ENCODE measurements at places on chromosomes 4 and X.

DNA sequence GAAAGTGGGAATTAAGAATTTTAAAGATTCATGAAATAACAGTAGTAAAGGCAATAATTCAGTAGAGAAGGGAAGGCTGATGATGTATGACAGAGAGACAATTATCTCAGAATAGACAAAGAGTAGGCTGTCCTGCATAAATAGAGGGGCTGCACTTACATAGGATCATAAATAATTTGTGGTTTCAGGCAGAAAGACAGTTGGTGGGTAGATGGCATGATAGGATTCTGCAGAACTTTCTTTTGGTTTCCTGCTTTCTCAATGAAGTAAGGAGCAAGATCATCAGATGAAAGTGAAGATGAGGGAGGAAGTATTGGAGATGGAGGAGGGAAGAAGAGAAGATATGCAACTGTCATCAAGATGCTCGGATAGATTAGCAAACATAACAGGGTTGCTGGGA is 604.9 kb upstream of the ZFP42 start:
- no peak for DNase-seq

- DNase-seq, result no peak
Measured at GRCh38 chr4:107834241-107834794, 9.6 kb downstream of the SGMS2 start.

DNA sequence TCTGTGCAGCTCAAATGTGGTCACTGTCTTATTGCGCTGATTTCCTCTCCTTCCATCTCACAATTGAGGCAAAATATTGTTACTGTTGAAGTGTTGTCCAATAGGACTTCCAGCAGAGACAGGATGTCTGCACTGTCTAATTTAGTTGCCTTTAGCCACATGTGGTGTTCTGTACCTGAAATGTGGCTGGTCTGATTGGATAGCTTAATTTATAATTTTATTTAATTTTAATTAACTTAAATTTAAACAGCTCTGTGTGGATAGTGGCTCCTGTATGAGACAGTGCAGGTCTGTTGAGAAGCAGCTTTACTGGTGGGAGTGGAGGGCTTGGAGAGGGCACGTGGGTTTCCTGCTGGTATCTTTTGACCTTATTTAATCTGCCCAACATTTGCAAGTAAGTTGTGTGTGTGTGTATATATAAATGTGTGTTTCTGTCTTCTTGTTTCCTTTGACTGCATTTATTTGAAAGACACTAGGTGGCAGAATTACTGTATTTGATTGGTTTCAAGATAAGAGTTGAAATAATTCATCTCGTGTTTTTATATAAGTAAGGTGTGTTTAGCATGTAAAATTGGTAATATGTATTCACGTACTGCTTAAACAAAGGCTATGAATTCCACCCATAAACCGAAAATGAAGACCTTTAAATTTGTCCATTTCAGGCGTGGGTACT is 55.3 kb upstream of the MSANTD1 start:
- peak; percentile 49 for DNase-seq

- no peak for DNase-seq
Measured at GRCh38 chr4:133600008-133600407, 450.9 kb downstream of the PCDH10 start.

DNA sequence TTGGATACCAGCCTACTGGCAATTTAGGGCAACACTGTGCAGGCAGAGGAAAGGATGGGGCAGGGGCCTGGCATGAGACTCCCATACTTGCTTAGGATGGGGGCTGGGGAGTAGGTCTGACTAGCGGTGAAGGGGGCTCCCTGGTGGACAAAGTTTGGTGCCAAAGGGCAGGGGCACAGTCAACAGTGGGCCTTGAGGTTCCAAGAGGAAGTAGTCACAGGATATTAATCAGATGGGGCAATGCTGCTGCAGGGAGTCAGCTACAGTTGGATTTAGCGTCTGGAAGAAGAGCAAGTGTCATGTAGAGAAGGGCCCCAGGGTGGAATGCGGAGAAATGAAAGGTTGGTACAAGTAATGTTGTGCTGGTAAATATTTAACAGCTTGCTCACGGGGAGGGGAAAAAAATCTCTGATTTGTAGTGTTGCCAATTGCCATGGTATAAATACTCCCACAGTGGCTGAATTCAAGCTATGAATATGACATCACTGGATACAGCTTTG is 139.4 kb downstream of the PJA1 start:
- peak; percentile 62 for DNase-seq

- no peak for DNase-seq
Measured at GRCh38 chr4:174358410-174358809, 74.7 kb downstream of the CEP44 start.

DNA sequence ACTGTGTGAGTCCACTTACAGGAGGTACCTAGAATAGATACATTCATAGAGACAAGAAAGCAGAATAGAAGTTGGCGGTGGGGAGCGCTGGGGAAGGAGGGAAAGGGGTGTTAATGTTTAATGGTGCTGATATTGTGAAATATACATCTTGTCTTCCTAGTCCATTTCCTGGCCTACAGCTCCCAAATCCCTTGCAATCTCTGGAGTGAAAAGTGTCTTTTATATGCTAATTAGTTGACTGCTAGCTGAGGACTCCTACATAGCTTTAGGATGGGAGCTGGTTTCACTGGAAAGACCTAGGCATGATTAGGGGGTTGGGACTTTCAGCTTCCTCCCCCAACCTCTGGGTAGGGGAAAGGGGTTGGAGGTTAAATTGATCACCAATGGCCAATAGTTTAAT is 36.0 kb downstream of the FUNDC1 start:
- DNase-seq, result no peak

- no peak for DNase-seq
Measured at GRCh38 chr4:142098380-142098779, 462.0 kb downstream of the IL15 start.

- no peak for DNase-seq
Measured at GRCh38 chr4:173522951-173523395, 7.1 kb downstream of the HAND2 start.

- no peak for DNase-seq
Measured at GRCh38 chrX:67585401-67585800, 41.6 kb downstream of the AR start.
